Naive thymus-derived CD4-positive, alpha-beta T cell (primary cell): ENCODE measurements at places on chromosomes 16 and 17.
A peak's percentile ranks its signal among the peaks of the same experiment; 100 is the strongest.

- peak; percentile 52 for DNase-seq
Measured at GRCh38 chr17:65455972-65456343, 105.5 kb downstream of the AXIN2 start.

DNA sequence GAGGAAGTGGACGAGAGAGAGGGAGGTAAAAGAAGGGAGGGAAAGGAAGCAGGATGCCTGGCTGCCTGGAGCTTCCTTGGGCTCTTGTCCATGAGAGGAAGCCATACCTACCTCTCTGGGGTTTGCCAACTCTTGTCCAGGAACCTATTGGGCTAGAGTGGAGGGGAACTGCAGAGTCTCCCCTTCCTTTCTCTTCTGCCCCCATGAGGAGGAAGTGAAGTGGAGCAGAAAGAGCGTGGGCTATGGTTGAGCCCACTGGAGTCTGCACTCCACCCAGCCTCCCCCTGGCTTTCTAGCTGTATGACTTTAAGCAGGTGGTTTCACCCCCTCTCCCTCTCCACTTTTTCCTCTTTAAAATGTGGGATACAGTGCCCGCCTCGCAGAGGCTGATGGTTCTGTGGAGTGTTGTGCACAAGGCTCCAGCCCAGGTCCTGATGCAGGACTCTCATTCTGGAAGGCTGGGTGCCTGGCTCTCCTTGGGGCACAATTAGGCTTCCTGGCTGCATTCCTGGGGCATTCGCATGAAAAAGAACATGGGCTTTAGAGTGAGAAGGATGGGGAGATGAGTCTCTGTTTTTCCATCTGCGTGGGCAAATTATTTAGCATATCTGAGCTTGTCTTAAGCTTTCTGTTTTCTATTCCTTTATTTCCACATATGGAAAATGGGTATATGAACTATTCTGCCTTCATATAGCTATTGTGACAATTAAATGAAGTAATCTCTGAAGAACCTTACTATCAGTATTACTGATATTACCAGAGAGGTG lies 40.7 kb downstream of the HLF start:
- no peak for DNase-seq

DNA sequence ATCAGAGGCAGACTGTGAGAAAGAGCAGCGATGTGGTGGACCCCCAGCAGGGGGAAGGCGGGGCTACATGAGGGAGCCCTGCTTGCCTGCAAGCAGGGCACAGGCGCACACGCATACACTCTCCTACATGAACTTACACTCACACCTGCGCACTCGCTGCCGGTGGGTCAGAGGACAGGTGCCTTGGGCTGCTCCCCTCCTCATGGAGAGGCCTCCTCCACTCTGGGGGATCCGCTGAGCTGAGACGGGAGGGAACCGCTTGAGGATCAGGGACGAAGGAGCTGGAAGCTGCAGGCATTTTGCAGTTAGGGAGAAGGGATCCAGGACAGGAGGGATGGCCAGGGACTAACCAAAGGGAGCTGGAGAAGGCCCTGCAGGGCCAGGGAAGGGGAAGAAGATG lies 14.2 kb downstream of the OSBPL7 start:
- no peak for DNase-seq

DNA sequence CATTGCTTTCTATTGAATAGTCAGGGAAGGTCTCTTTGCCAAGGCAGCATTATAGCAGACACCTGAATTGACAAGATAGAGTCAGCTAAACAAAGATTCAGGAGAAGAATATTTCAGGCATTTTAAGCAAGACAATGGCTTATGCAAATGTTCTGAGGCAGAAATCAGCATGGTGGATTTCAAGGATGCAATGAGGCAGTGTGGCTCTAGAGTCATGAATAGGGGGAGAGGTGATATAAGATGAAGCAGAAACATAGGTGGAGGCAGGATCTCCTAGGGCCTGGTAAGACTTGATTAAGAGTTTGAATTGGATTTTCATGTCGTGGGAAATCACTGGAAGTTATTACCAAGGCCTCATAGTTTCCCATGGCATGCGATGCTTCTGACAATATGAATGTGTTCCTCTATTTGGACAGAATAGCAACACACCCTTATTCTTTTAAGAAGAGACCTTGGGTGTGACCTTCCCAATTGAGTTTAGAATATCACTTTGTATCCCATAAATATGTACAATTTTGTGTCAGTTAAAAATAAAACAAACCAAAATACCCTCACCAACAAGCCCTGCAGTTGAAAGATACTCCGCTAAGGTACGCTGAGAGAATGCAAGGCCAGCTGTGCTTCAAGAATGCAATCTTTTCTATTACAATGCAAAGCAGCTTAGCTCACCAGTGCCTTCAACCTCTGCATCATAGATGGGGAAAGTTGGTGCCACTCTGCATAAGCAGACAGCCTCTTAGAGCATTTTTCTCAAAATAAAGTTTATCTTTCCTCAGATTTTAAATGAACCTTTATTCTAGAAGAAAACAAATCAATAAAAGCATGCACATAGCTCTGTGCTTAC lies 139.6 kb upstream of the SALL1 start:
- no peak for DNase-seq

DNA sequence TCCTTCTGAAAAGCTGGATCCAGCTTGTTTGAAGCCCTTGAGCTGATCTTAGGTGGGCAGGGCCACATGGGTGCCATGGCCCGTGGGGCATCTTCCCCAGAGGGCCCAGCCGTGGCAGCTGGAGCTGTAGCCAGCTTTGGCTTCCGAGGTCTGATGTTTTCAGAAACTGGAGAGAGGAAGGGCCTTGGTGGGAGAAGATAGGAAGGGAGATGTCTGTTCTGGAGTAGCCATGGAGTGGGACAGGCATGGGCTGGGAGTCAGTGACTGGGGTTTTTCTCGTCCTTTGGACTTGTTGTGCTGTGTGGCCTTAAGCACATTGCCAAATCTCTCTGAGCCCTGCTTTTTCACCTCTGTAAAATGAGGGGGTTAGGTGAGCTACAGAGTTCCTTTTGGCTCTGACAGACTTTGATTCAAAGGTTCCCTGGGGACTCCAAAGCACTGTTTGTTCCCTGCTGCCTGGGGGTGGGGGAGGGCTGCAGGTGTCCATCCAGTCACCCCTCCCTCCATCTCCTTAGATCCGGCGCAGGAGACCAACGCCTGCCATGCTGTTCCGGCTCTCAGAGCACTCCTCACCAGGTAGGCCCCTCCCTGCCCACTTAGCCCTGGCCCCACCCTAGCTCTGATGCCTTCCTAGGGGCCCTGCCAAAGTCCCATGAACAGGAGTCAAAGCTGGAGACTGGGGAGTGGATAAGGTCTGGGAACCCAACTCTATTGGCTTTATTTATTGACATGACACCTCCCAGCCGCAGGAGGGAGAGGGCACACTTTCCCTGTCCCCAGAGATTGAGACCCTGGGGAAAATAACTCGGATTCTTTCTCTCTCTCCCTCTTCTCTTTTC lies 2.1 kb downstream of the PPP1R1B start:
- no peak for DNase-seq

GRCh38 chr17:56765449-56765848 lies 68.3 kb downstream of the C17orf67 start:
- no peak for DNase-seq

- DNase-seq = no peak
Measured at GRCh38 chr16:48137822-48138221, 18.0 kb downstream of the ABCC12 start.

DNA sequence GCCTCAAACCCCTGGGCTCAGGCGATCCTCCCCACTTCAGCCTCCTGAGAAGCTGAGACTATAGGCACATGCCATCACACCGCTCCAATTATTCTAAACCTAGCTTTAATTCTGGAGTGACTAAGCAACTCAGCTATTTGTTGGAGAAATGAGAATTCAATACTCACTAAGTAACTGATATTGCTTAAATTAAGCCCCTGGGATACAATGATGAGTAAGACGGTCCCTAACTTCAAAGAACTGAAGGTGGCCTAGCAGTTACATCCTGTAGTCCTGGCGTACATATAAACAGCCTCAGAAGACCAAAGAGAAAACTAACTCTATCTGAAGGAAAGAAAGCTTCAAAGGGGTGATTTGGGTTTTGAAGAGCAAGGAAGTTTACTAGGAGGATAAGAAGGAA lies 25.0 kb downstream of the XPO6 start:
- peak; percentile 36 for DNase-seq

DNA sequence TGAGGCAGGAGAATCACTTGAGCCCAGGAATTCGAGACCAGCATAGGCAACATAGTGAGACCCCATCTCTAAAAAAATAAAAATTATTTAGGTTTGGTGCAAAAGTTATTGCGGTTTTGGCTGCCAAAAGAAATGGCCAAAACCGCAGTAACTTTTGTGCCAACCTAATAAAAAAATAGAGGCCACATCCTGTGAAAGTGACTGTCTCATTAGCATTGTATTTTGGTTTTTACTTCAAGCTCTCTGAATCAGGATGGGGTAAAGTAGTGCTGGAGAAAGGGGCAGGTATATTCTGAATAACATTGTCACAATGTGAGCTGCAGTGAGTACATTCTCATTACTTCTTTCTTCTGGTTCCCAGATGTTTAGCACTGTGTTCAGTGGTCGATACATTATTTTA lies 36.0 kb downstream of the ATP6V0A1 start:
- DNase-seq = no peak

DNA sequence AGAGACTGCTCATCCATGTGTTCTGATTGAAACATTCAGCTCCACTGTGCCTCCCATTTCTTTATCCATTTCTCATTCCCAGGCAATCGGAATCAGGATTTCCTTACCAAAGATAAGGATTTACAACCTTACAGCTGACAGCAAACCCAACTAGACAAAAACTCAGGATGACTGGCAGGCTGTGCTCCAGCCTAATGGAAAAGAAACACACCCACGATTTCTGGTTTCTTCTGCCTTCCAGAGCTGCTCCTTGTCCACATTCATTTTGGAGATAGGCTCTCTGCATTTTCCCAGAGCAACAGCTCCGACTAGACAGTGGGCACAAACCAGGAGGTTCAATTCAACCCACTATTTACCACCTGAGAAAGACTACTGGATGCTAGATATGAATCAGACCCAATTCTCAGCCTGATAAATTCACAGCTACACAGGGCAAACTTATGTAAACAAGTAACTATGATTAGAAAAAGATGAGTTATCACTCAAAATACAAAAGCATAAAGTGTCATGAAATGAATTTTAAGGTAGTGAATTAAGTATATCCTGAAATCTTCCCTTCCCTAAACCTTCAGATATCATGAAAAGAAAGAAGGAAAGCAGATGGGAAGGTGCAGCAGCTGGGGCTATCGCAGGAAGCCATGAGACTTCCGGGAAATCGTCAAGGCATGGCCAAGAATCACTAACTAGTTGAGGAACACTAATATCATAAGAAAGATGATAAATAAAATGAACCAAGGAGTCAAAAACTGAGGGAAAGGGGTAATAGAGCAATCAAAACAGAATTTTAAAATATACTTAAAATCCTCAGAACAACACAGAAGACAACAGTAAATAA lies 44.8 kb upstream of the CLEC18B start:
- no peak for DNase-seq

GRCh38 chr17:1390432-1391367 lies 9.3 kb downstream of the YWHAE start:
- DNase-seq = no peak

- no peak for DNase-seq
Measured at GRCh38 chr16:83266848-83267553, 540.8 kb upstream of the HSBP1 start.

DNA sequence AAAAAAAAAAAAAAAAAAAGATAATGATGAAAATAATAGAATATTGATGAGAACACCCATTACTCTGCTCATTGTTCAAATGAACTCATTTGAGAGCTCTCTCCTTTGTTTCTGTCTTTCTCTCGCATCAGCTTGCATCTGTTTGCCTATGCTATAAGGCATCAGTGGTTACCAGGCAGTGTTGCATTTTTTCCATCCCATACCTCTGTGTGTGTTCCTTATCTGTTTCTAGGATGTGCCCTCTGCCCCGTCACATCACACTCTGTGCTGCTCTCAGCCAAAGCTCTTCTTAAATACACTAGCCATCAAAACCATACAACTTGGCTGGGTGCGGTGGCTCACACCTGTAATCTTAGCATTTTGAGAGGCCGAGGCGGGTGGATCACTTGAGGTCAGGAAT lies 568.2 kb downstream of the WWOX start:
- no peak for DNase-seq

- no peak for DNase-seq
Measured at GRCh38 chr17:21077281-21077680, 34.5 kb upstream of the USP22 start.

- no peak for DNase-seq
Measured at GRCh38 chr16:21684199-21684598, 20.4 kb downstream of the OTOA start.

GRCh38 chr17:42130310-42130936 lies 7.8 kb downstream of the HSPB9 start:
- DNase-seq = no peak

DNA sequence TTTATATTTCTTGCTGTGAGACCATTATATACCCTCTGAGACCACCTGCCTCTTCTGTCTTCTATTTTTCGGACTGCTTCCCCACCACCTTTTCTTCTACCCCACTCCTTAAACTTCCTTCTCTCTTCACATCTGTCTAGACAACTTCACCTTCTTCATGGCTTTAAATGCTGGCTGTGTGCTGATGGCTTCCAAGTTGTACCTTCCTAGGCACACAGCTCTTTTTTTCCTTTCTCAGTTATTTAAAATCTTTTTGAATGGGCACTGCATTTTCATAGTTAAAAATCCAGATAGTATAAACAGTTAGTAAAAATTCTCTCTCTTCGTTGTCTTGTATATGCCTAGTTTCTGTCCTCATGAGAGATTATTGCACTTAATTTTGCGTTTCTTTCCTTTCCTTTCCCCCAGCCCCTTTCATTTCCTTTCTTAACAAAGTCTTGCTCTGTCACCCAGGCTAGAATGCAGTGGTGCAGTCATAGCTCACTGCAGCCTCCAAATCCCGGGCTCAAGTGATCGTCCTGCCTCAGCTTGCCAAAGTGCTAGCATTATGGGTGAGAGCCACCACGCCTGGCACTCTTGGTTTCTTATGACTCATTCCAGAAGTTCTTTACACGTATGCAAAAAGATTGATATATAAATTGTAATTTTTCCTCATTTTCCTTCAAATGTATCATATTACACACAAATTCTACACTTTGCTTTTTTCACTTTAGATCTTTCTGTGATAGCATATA lies 114.3 kb downstream of the NPIPB5 start:
- DNase-seq = no peak
